ENCODE measurements at places on chromosomes 7 and 10.

DNA sequence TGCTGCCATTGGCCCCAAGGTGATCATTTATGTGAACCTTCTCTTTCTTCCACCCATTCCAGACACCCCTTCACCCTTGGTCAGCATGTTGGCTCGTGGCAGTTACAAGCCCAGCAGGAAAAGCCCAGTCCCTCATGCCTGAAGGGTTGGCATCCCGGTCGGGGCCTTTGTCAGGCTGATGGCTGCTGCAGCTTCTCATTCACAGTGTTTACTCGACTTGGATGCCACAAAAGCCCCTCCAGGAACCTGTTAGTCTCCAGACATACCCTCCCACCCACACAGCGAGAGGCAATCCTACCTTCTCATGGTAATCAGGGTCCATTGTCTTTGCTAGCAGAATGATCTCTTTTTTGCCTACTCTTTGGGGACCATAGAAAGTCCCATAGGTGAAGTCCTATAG lies 200.8 kb upstream of the PFKP start:
- no peak for DNase-seq

DNA sequence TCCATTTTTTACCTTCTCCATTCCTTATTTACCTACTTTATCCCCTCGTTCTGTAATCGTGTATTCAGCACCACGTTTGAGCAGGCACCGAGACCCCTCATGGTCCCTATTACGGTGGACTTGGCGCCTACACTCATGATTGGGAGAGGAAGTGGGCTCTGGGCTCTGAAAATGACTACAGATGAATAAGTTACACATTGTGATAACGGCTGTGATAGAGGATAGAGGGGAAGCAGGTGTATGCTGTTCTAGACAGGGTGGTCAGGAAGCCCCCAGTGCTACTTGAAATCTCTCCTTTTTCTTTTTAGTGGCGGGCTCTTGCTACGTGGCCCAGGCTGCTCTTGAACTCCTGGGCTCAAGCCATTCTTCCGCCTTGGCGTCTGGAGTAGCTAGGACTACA lies 59.8 kb downstream of the CAMK1D start:
- DNase-seq, result no peak

GRCh38 chr7:86914551-86914950 lies 144.9 kb downstream of the ELAPOR2 start:
- no peak for DNase-seq

- no peak for DNase-seq
These were observed 165.5 kb downstream of the ANK3 start for GRCh38 chr10:60224066-60224705.

GRCh38 chr7:15131661-15132060 lies 229.1 kb upstream of the DGKB start:
- DNase-seq, result no peak

GRCh38 chr10:60182691-60183090 lies 207.0 kb downstream of the ANK3 start:
- no peak for DNase-seq

- no peak for DNase-seq
These were observed 185.2 kb upstream of the PITRM1 start for GRCh38 chr10:3357737-3358136.
